ENCODE measurements at places on chromosomes 11 and 22. TPM values are rescaled to one million over a fixed set of nuclear protein-coding genes. Genes with fewer than 3 reads are reported as not detected.

GRCh38 chr22:29093030-29093429 is 20.2 kb downstream of the KREMEN1 start:
- DNase-seq, result no peak

- no peak for DNase-seq
Observed at GRCh38 chr11:15936011-15936410, 420.3 kb downstream of the SOX6 start.

Gene FERMT3
- 5.9 TPM for total RNA-seq

Gene PDGFD
- total RNA-seq, result not detected

Gene RIBC2
- 3.5 TPM for total RNA-seq

Gene ART1
- not detected for total RNA-seq

- DNase-seq, result peak; percentile 23
Observed at GRCh38 chr22:49638788-49639187, 188.9 kb downstream of the BRD1 start.

DNA sequence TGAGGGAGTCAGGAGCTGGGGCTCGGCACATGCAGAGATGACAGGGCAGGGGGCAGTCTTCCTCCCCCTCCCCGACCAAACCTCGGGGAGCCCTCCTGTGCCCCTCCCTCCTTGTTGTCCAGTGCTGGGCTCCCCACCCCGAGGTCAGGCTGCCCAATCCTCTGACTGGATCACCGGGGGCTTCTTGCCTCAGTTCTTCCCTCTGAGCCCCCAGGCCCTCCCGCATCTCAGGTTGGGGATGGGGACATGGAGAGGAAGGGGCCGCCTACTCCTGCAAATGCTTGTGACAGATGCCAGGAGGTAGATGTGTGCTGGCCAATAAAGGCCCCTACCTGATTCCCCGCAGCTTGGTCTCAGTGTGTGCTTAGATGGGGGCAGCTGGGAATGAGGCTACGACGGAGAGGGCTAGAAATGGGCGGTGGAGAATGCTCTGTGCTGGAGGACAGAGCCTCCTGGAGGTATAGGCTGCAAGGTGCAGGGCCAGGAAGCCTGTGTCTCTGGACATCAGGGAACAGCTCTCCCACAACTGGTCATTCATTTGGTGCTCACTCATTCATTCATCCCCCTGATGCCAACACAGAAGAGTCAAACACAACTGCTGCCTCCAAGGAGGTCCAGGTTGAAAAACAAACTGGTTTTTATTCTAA is 8.4 kb downstream of the RHBDD3 start:
- DNase-seq, result peak; percentile 33

- DNase-seq, result no peak
Observed at GRCh38 chr11:30583476-30584280, 2.5 kb downstream of the MPPED2 start.

DNA sequence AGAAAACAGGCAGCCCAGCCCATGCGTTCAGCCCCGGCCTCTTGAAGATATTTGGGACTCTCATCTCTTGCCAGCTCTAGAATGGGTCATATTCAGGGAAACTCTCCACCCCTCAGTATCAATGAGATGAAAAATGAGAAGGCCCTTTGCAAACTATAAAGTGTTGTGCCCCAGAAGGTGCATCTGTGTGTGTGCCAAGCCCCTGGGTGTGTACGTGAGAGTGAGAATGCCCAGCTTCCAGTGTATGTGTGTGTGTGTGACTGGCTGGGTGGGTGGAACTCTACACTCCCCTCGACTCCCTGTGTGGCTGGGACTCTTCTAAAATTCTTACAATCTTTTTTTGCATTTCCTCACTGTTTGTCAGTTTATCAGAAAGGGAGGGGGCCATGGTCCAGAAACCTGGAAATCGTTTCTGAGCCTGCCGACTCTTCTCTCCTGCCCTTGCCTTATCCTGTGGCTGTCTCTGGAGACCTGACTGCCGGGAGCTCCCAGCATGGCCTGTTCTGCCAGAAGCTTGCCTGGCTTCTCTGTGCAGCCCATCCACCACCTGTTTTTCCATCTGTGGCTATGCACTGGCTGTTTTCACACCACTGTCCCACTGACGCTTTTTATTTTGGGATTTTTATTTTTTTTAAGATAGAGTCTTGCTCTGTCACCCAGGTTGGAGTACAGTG is 1.2 kb downstream of the P2RY6 start:
- no peak for DNase-seq

Gene OR52N4
- total RNA-seq, result not detected

- peak; percentile 74 for DNase-seq
Observed at GRCh38 chr11:129610125-129610524, 205.5 kb upstream of the TMEM45B start.

- peak; percentile 20 for DNase-seq
Observed at GRCh38 chr11:95337972-95338429, 107.0 kb upstream of the SESN3 start.

GRCh38 chr11:120696597-120697218 is 185.2 kb downstream of the GRIK4 start:
- no peak for DNase-seq

DNA sequence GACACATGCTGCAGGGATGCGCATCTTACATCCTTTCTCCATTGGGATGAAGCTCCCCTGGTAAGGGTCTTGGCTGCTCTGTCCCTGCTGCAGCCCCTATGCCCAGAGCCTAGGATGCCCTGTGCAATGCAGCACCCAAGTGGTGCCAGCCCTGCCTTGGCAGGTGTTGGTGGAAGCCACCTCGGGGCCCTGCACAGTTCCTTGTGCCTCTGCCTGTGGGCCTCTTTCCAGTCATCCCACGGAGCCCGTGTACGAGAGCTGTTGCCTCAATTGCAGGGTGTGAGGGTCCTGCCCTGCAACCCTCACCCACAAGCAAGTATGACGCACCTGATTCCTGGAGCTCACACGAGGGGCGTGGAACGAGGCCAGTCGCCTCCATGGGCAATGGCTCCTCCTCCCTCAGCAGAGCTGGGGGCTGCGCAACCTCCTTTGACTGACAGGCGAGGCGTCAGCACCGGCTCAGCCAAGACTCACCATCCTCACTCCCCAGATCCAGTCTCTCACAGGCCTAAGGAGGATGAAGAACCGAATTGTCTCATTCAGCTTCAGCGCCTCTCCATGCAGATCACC is 719.6 kb downstream of the BRD1 start:
- no peak for DNase-seq

Gene SLC43A3
- total RNA-seq, result not detected

DNA sequence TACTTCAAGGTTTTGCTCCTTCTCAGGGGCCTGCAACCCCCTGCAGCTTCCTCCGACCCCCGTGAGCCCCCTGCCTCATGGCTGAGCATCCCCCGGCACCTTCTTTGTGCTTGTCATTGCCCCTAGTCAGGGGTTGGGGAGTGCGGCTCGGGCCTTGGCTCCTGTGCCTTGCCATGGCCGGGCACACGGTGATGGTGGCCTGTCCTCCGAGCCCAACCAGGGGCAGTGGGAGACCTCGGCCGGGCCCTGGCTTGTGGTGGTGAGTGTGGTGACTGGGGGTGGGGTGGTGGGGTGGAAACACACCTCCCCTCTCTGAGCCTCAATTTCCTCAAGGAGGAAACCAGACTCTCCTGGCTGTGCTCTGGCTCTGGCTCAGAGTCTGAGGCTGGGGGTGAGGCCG is 1.5 kb upstream of the MRGPRG start:
- no peak for DNase-seq

GRCh38 chr22:23268139-23268712 is 87.9 kb downstream of the BCR start:
- no peak for DNase-seq

- no peak for DNase-seq
Observed at GRCh38 chr22:27240298-27241075, 561.1 kb downstream of the MN1 start.

Gene CARD18
- total RNA-seq, result not detected

DNA sequence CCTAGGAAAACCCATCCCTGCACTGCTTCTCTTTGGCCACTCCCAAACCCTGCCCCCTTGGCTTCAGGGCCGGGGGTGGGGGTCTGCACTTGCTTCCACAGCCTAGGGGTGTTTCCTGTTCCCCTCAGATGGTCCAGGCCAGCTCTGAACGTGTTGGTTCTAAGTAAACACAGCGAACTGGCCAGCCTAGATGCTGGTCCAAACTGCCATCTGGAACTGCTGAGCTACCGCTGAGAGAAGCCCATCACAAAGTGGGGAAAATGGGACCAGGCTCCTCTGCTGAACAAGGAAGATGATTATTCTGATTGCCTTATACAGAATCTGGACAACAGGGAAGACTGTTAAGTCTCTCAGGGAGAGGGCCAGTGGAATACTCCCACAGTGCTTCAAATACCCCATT is 23.5 kb upstream of the YPEL1 start:
- DNase-seq, result no peak

Gene GGT5
- total RNA-seq, result 0.10 TPM

Gene IFITM2
- 31.2 TPM for total RNA-seq

Gene SCT
- not detected for total RNA-seq

Gene OR52I2
- total RNA-seq, result not detected

DNA sequence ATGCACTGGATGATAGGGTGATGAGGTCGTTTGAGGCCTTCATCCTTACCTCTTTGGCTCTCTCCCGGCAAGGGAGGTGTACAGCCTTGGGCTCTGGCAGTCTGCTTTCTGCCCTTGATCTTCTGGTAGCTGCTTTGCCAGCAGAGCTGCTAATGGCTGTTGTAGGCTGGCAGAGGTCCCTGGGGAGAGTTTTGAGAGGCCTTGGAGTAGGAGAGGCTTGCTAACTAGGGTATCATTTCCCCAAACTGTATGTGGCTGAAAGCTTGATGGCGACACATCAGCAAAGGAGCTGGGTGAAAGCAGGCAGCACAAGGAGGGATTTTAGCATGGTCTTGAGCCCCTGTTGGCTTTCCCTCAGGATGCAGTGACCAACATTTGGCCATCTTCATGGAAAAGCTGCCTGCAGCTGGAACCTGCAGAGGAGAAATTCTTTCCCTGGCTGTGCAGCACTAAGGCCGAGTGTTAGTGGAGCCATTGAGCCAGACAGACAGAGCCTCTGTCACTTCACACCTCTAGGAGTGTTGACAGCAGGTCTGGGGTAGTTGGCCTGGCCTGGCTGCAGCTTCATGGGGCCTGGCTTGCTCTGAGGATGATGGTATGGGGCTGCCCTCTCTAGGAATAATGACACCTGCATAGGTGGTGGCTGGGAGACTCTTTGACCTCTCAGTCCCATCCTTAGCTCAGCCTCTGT is 3.5 kb upstream of the AMPD3 start:
- no peak for DNase-seq

- DNase-seq, result no peak
Observed at GRCh38 chr22:17921871-17922821, 102.2 kb downstream of the MICAL3 start.

DNA sequence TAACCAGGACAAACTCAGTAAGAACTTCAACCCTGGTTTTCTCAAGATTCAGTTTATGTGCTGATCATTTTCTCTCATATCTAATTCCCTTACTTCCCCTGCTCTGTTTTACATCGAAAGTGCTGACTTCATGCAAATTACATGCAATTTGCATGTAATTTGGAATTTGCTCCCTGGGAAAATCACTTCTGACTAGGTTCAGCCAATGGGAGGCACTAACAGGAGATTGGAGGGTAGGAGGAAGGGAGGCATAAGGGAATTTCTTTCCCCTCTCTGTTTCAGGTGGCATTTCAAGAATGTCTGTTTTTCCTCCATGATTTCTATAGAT is 363.3 kb upstream of the CCDC90B start:
- no peak for DNase-seq

Gene OR6A2
- total RNA-seq, result 0.08 TPM

Gene GGTLC3
- not detected for total RNA-seq

DNA sequence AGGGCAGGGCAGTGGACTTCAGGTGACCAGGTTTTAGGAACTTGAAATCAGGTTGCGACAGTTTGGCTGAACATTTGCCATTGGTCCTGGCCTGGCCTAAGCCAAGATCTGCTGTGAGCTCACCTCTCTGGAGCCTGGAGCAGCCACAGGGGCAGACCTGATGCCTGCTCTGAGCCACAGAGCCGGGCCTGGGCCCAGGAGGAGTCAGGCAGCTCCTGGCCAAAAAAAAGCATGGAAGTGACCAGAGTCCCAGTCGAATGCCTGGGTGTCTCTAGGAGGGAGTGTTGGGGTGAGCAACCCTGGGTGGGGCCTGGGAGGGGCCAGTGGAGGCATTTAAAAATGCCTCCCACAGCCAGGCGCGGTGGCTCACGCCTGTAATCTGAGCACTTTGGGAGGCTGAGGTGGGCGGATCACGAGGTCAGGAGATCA is 6.0 kb upstream of the OMP start:
- DNase-seq, result no peak

GRCh38 chr11:134349109-134349801 is 17.5 kb downstream of the GLB1L2 start:
- DNase-seq, result no peak

GRCh38 chr11:93929407-93929806 is 79.0 kb upstream of the VSTM5 start:
- no peak for DNase-seq

- DNase-seq, result no peak
Observed at GRCh38 chr11:8032122-8032521, 45.0 kb downstream of the EIF3F start.

Gene NOX4
- not detected for total RNA-seq

GRCh38 chr11:11622340-11622706 is 518 bp upstream of the GALNT18 start:
- DNase-seq, result no peak

- DNase-seq, result no peak
Observed at GRCh38 chr22:19114984-19115552, 7.1 kb downstream of the DGCR2 start.

DNA sequence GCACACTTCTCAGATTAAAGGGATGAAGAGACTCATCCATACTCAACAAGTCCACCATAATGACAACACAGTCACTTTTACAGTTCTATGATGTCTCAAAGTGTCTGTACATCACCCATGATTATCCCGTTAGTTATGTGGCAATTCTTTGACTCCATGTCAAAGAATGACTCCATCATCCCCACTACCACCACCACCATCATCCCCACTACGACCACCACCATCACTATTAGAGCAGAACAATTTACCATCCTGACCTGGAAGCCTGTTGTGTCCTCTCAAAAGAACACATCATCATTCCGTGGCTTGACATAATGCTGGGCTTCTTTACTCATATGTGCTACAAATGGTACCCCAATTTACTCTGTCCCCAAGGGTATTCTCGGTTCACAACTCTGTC is 13.7 kb downstream of the PRR5L start:
- no peak for DNase-seq

- no peak for DNase-seq
Observed at GRCh38 chr11:1127664-1128162, 30.0 kb upstream of the MUC5AC start.

Gene MS4A7
- not detected for total RNA-seq

DNA sequence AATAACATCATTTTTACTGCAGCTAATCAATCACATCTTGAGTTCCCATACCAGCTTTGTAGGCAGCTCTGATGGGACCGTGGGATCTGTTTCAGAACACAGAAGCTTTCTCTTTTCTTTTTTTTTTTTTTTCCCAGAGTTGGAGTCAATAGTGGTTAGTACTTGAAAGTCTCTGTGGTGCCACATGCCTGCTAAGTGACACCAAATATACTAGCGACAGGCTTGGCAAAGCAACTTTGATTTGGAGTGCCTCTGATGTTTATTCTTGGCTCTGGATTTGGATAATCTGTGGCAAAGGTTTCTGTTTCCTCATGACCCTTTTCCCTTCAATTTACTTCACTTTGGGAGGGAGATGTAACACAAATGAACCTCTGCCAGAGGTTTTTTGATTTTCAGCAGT is 681.4 kb upstream of the TENM4 start:
- no peak for DNase-seq

Gene MIEF1
- 19.0 TPM for total RNA-seq

Data from HT-29 (cell line).